ENCODE measurements at places on chromosomes 11 and 22.

DNA sequence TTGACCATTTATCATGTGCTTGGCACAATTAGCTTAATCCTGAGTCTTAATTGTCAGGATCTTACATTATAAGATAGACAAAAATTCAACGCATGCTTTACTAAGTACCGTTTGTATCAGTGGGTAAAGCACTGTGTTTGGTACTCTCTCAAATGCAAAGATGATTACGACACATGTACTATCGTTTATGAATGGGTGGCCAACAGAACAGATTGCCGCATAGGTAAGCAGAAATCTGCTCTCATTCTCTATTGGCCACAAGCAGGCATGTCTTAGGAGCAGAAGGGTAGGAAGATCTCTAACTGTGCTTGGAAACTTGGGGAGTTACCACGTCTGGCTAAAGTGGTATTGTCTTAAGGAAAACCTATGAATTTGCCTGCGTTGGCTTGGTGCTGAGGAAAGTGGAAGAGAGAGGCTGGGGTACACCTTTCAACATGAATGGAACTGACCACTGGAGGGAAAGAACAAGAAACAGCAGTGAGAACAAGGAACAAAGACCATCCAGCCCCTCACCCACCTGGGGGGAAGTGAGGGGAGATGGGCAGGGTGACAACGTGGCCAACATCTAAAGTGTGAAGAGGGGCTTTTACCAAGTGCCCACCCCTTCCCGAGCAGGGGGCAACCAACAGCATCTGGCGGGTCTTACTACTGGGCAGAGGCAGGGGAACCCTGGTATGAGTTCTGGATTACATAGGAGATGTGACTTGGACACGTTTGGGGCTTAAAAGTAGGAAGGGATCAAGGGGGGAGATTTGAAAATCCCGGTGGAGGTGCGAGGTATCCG lies 1.0 kb upstream of the TUBA8 start:
- no peaks in the 10 kb centered on the region for H3K36me3 ChIP-seq
- no peak overlapping the region for H3K4me3 ChIP-seq
- peaks cover 9% of the 10 kb centered on the region for H3K4me1 ChIP-seq
- no peak for DNase-seq

GRCh38 chr11:101445761-101446160 lies 138.0 kb downstream of the TRPC6 start:
- peaks cover 3% of the 10 kb centered on the region for H3K4me1 ChIP-seq
- H3K36me3 ChIP-seq: no peaks in the 10 kb centered on the region
- H3K27me3 ChIP-seq: no peaks in the 10 kb centered on the region
- no peak overlapping the region for H3K4me3 ChIP-seq
- no peak for DNase-seq

DNA sequence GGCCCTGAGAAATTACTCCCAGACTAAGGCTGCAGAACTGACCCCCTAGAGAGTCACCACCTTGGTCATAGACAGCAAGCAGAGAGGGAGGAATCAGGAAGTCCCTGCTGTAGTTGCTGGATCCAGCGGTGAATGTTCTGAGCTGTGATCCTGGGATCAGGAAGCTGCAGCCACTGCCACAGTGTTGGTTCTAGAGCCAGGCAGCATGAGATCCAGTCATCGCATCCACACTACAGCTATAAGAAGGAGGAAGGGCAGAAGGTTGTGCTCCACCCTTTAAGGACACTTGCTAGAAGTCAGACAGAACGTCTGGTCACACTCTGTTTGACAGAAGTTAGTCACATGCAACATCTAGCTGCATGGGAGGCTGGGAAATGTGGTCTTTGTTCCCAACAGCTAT lies 104.7 kb upstream of the OR4B1 start:
- no peaks in the 10 kb centered on the region for H3K27me3 ChIP-seq
- no peak overlapping the region for H3K27ac ChIP-seq
- H3K4me3 ChIP-seq: no peak overlapping the region
- H3K4me1 ChIP-seq: peaks cover 13% of the 10 kb centered on the region
- DNase-seq: no peak
- no peaks in the 10 kb centered on the region for H3K36me3 ChIP-seq

- no peak overlapping the region for H3K27ac ChIP-seq
- no peaks in the 10 kb centered on the region for H3K4me1 ChIP-seq
- no peaks in the 10 kb centered on the region for H3K36me3 ChIP-seq
- no peak overlapping the region for H3K4me3 ChIP-seq
- no peak for DNase-seq
Observed at GRCh38 chr11:88619656-88620385, 282.3 kb upstream of the CTSC start.

GRCh38 chr22:38213990-38214301 lies 12.2 kb downstream of the MAFF start:
- H3K27me3 ChIP-seq: no peaks in the 10 kb centered on the region
- no peak overlapping the region for H3K4me3 ChIP-seq
- H3K36me3 ChIP-seq: no peaks in the 10 kb centered on the region
- no peak for DNase-seq
- no peak overlapping the region for H3K27ac ChIP-seq
- H3K4me1 ChIP-seq: no peaks in the 10 kb centered on the region

- no peaks in the 10 kb centered on the region for H3K36me3 ChIP-seq
- peak; percentile 67 for DNase-seq
- H3K27ac ChIP-seq: no peak overlapping the region
Observed at GRCh38 chr11:47589977-47590861, 3.7 kb downstream of the FAM180B start.

GRCh38 chr22:40533712-40534378 lies 102.7 kb downstream of the MRTFA start:
- peak overlapping the region; percentile 24 for H3K4me3 ChIP-seq
- H3K27ac ChIP-seq: peak overlapping the region; percentile 45
- peak; percentile 63 for DNase-seq
- no peaks in the 10 kb centered on the region for H3K36me3 ChIP-seq
- peaks cover 7% of the 10 kb centered on the region for H3K4me1 ChIP-seq
- H3K27me3 ChIP-seq: no peaks in the 10 kb centered on the region

DNA sequence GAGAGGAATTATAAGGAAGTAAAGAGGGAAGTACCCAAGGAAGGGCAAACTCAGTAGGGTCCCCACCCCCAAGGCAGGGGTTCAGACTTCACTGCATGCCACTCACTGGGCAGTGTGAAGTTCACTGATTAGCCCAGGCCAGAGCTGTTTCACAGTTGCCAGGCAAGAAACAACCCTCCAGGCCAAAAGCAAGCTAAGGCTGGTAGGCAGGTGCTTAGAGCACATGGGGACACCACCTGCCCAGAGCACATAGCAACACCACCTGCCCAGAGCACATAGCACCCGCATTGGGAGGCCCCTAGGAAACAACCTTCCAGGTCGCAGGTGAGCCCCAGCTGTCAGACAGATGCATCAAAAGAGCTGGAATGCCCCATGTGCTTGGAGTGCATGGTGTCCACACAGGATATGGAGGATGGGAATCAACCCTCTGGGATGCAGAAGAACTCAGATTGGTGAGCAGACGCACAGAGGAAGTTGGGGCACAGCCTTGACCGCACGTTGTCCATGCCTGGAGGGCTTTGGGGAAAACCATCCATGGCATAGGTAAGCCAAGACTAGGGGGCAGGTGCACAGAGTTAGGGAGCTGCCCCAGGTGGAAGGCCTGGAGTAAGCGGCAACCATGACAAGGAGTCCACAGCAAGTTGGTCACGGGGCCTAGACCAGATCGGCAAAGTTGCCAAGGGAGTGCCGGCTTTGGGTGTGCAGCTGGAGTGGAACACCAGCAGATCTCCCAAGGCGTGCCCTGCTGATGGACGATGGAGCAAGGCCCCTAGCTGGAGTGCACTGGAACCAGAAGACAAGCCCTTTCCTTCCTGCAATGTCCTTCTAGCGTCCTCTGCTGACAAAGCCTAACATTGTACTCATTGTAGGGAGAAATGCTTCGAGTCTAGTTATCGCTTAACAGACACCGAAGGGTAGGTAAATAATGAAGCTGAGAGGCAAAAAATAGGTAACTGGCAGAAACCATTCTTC lies 7.8 kb upstream of the TMEM216 start:
- no peak overlapping the region for H3K27ac ChIP-seq
- H3K36me3 ChIP-seq: no peaks in the 10 kb centered on the region
- H3K4me3 ChIP-seq: no peak overlapping the region
- H3K27me3 ChIP-seq: no peaks in the 10 kb centered on the region

GRCh38 chr11:20949585-20949984 lies 280.2 kb downstream of the NELL1 start:
- H3K4me3 ChIP-seq: no peak overlapping the region
- H3K36me3 ChIP-seq: no peaks in the 10 kb centered on the region
- H3K27ac ChIP-seq: no peak overlapping the region
- DNase-seq: no peak
- H3K27me3 ChIP-seq: no peaks in the 10 kb centered on the region

GRCh38 chr22:36776722-36777121 lies 803 bp upstream of the IFT27 start:
- no peaks in the 10 kb centered on the region for H3K36me3 ChIP-seq
- no peak overlapping the region for H3K27ac ChIP-seq
- H3K4me1 ChIP-seq: no peaks in the 10 kb centered on the region
- DNase-seq: peak; percentile 65
- H3K27me3 ChIP-seq: no peaks in the 10 kb centered on the region
- H3K4me3 ChIP-seq: peak overlapping the region; percentile 23

- no peaks in the 10 kb centered on the region for H3K27me3 ChIP-seq
- no peaks in the 10 kb centered on the region for H3K4me1 ChIP-seq
- H3K27ac ChIP-seq: no peak overlapping the region
- no peak overlapping the region for H3K4me3 ChIP-seq
Observed at GRCh38 chr11:84019571-84020194, 733.5 kb upstream of the CCDC90B start.

DNA sequence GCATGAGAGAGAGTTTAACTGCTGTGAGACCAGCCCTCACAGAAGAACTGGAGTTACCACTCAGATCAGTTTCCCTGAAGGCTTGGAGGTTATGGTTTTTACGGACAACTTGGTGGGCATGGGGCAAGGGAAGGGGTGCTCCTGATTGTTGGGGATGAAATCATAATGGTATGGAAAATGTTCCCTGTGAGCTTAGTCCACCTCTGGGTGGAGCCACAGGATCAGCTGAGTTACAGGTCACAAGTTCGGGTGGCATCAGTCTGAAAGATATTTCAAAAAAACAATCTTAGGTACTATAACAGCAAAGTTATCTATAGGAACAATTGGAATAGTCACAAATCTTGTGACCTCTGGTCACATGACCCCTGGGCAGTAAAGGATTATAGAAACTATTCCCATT lies 162.9 kb downstream of the DLG2 start:
- no peaks in the 10 kb centered on the region for H3K27me3 ChIP-seq
- no peak for DNase-seq
- H3K27ac ChIP-seq: no peak overlapping the region
- no peak overlapping the region for H3K4me3 ChIP-seq

- no peak overlapping the region for H3K27ac ChIP-seq
- peaks cover 6% of the 10 kb centered on the region for H3K4me1 ChIP-seq
- H3K27me3 ChIP-seq: no peaks in the 10 kb centered on the region
- no peak for DNase-seq
Observed at GRCh38 chr22:46929046-46929709, 166.7 kb downstream of the TBC1D22A start.

DNA sequence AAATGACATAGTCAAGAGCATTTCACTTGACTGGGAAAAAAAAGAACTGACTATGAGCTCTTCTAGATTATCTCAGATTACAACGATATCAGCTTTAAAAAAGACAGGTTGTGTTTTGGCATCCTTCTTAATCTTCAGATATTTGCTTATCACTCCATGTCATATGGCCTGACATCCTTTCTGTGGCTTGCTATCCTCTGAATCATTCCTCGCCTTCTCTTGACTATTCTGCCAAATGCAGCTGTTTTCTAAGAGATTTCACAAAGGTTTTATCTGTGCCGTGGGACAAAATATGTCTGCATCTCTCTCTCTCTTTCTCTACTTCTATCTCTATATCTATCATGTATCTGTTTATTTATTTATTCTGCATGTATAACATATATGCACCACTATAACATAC lies 746.1 kb downstream of the CNTN5 start:
- H3K4me3 ChIP-seq: no peak overlapping the region
- H3K27ac ChIP-seq: no peak overlapping the region
- no peaks in the 10 kb centered on the region for H3K27me3 ChIP-seq
- DNase-seq: no peak
- H3K36me3 ChIP-seq: no peaks in the 10 kb centered on the region

DNA sequence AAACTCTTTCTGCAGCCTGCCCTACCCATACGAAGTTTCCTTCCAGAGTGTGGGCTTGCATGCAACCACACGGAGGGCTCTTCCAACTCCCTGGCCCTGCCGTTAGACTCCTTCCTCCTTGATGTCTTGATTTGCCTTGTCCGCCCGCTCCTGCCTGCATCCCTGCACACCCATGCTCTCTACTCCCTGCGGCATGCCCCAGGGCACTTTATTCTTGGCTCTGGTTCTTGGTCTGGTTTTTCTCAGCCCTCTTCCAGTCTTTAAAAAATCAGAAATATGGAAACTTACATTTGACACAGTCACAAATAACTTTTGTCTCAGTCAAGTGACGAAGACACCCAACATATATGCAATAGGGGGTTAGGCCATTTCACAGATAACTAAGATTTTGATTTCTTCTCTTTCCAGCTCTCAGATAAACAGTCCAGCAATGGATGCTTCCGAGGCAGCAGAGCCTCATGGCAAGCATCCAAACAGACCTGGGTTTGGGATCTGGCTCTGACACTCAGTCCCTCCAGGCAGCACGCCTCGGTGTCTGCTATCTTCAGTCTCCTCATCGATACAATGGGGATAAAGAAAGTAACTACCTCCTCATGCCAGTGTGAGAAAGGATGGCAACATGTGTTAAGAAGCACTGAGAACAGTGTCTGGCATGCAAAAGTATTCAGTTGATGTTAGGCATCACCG lies 15.7 kb upstream of the OPCML start:
- DNase-seq: no peak
- no peak overlapping the region for H3K27ac ChIP-seq

GRCh38 chr11:115759622-115760460 lies 255.6 kb upstream of the CADM1 start:
- no peak overlapping the region for H3K27ac ChIP-seq
- no peaks in the 10 kb centered on the region for H3K36me3 ChIP-seq
- H3K27me3 ChIP-seq: no peaks in the 10 kb centered on the region
- H3K4me1 ChIP-seq: no peaks in the 10 kb centered on the region
- DNase-seq: peak; percentile 80

GRCh38 chr11:2826679-2827056 lies 58.9 kb downstream of the CDKN1C start:
- H3K27me3 ChIP-seq: no peaks in the 10 kb centered on the region
- DNase-seq: no peak

DNA sequence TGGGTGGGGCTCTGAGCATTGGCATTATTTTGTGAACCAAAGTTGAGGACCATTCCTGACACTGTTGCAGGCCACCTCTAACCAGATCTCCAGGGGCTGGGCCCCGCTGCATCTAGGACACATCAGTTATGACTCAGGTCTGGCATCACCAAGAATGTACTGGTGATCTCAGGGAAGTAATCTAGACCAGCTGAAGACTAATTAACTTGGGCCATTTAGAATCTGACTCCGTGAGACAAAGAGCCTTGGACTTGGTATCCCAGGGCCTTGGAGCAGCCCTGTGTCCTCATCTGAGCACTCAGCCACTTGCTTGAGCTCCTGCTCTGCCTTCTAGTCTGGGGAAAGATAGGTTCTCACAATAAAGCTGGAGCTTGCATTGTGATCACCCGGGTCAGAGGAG lies 200.6 kb downstream of the KIRREL3 start:
- no peaks in the 10 kb centered on the region for H3K4me1 ChIP-seq
- peaks cover 2% of the 10 kb centered on the region for H3K36me3 ChIP-seq
- no peak for DNase-seq
- no peak overlapping the region for H3K27ac ChIP-seq
- H3K4me3 ChIP-seq: no peak overlapping the region

GRCh38 chr11:82683029-82683428 lies 50.6 kb downstream of the FAM181B start:
- no peaks in the 10 kb centered on the region for H3K36me3 ChIP-seq
- no peaks in the 10 kb centered on the region for H3K4me1 ChIP-seq
- no peaks in the 10 kb centered on the region for H3K27me3 ChIP-seq
- DNase-seq: no peak
